ENCODE measurements at places on chromosomes 2 and 18.

GRCh38 chr18:41075212-41075611 is 879.8 kb upstream of the PIK3C3 start:
- DNase-seq: no peak

DNA sequence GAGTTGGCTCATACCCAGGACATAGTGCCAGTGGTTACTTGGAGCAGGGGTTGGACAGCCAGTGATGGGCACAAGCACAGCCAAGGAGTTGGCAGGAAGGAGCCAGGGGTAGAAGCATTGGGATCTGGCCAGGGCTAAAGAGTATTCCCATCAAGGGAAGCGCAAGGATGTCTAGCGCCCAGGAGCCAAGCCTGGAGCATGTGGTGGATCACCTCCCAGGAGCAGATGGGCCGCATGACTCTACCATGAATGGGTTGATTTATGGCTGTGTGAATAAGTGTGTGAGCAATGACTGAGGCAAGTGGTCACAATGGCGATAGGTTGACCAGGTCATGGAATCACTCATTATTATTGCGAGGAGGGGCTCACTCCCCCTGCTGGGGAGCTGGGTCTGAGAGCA is 111.1 kb downstream of the FHOD3 start:
- no peak for DNase-seq

GRCh38 chr2:148968301-148968700 is 70.2 kb upstream of the LYPD6B start:
- DNase-seq: no peak

GRCh38 chr18:35088921-35089320 is 47.7 kb downstream of the MAPRE2 start:
- DNase-seq: no peak

DNA sequence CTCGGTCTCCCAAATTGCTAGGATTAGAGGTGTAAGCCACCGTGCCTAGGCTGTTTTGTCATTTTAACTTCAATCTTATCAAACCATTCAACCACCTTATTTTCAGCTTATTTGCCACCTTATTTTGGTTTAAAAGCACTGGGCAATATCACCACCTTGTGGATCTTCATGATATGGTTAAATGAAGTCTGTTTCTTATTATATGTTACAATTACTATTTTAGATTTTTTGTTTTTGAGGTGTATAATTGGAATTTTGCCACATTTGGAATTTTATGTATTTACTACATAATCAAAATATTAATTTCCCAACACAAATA is 43.8 kb upstream of the SCN9A start:
- DNase-seq: no peak

DNA sequence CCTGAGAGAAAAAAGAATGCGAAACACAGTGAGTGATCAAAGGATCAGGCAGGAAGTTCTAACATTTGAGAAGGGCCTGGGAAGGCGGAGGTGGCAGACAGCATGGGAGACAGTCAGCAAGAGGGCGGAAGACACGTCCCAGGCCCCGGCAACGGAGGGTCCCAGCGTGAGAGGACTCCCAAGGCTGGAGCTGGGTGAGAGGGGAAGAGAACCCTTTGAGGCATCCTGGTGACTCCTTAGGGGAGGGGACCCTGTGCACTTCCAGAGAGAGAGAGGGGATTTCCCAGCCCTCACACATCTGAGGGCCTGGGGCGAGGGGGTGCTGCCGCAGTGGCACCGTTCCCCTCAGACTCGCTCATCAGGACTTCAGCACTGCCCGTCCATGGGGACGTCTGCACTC is 133.4 kb downstream of the RTP5 start:
- peak; percentile 43 for DNase-seq

- DNase-seq: peak; percentile 10
These were observed 35.5 kb downstream of the NXPH2 start for GRCh38 chr2:138744713-138745112.

DNA sequence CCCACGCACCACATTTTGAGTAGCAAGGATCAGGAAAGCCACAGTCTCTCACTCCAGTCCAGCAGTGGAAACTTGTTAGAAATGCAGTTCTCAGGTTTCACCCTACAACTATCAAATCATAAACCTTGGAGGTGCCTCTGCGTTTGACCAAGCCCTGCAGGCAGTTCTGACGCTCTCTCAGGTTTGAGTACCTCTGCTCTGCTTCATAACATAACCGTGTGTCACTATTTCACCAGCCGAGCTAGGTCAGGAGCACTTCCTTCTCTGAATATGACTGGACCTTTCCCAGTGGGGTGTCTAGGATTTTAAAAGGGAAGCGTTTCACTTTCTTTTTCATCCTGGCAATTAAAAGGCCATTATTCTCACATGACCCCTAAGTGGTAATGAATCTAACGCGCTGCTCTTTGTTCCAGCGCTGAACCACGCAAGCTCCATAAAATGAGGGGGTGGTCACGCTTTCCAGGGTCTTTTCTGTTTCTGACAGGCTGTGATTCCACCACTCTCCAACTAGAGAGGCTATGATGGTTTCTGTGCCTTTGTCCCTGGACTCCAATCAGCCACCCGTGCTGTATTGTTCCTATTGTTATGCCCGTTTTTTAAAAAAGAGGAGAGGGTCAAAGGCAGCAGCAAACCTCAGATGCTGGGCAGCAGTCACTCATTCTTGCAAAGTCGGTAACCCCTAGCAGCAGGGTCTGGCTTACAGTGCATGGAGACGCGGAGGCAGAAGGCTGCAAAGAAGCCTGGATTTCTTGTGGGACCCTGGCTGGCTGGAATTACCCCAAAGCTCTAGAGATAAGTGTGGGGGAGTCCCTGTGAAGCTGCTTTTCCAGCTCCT is 75.2 kb upstream of the CTNNA2 start:
- no peak for DNase-seq

DNA sequence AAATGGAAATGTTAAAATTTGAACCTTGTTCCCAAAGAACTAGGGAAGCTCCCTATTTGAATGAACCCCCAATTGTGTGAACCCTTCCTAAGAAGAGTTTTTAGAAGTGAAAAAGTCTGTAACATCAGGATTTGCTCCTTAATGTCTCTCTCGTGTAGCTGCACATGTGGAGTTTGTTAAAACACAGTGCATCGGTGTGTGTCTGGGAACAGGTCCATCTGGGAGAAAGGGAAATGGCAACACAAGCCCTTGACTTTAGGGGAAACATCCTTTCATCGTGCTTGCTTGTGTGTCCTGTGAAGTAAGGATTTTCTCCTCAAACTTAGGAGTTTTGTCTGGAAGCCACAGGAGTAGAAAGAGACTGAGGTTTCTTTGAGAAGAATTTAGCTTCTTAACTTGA is 203.9 kb downstream of the PRKCE start:
- DNase-seq: no peak

DNA sequence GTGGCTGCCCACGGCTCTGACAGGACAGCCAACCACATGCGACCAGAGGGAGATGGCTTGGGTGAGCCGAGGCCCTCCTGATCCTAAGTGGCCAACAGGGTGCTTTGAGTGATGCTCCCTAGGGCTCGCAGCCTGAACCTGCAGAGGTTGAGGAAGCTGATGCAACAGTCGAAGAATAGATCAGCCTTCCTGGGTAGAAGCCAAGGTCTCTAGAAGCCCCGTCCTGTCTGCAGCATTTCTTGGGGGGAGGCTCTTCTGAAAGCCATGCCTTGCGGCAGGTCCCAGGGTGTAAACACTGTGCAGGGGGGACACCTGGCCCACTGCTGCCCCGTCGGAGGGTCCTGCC is 136.4 kb downstream of the HDAC4 start:
- DNase-seq: no peak

- no peak for DNase-seq
These were observed 507.1 kb downstream of the TMEM182 start for GRCh38 chr2:103268841-103269498.

DNA sequence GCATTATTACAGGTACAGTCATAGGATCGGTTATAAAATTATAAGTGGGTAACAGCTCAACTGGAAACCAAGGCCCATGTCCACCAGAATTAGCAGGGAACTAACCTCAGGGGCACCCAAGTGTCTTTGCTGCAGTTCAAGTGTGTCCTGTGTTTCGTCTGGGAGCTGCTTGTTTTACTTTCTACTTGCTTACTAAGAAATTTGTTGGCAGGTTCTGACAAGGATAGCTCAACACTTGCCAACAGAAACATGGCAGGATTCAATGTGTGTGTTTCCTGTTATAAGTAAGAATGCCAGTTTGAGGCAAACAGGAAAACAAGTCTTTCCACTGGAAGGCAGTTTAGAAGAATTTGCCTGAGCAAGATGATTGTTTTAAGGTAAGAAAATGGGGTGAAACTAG is 104.5 kb downstream of the EPHA4 start:
- no peak for DNase-seq

DNA sequence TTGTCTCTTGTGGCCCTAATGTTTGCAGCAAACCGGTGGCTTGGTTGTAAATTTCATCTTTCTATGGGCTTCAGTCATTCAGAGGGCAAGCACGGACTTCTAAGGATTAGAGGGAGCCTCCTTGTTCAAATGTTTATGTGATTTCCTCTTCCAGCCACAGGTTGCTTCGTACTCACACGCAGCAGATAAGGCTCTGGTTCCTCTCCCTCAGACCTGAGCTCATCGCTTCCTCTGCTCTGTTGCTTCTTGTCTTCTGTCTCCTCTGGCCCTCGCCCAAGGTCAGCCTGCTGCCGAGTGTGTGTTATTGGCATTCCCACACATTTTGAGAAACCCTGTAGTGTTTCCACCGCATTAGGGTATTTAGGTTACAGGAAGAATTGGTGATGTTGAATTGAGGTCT is 44.0 kb downstream of the MYL12B start:
- no peak for DNase-seq

DNA sequence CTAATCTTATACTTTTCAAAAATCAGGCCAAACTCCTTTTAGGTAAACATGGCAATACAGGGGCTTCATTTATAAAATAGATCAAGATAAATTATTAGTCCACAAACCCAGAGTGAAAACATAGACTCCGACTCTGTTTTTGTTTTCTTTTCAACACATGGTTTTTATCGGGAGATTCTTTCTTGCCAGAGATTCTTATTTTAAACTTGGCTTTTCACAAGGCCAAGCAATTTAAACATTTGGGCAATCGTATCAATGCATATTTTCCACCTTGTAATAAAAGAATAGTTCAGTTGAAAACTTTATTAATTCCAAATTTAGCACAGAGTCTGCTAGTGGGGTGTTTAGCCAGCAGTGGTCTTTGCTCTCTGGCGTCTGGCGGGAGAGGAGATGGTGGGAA is 71.9 kb downstream of the SOX11 start:
- no peak for DNase-seq

DNA sequence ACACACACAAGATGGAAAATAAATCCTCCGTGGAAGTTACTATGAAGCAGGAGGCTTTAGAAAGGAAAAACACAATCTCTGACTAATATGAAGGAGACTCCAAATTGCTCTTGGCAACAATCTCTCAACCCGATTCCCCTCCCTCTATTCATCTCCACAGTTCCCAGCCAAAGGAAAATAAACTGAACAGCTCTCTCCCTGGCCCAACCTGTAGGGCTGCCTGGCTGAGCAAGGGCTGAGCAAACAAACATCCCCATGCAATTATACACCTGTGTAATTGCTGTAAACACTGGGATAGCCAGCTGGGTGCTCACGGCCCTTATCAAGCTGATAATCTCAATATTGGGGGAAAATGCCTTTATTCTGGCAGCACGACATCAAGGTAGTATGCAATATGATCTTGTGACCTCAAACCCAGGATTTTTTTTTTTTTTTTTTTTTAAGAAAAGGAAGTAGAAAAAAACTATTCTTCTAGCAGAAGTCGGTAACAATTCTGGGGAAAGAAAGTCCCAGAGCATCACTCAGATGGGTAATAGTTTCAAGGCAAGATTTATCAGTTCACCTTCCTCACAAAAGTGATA is 203.3 kb upstream of the SMAD2 start:
- DNase-seq: no peak

DNA sequence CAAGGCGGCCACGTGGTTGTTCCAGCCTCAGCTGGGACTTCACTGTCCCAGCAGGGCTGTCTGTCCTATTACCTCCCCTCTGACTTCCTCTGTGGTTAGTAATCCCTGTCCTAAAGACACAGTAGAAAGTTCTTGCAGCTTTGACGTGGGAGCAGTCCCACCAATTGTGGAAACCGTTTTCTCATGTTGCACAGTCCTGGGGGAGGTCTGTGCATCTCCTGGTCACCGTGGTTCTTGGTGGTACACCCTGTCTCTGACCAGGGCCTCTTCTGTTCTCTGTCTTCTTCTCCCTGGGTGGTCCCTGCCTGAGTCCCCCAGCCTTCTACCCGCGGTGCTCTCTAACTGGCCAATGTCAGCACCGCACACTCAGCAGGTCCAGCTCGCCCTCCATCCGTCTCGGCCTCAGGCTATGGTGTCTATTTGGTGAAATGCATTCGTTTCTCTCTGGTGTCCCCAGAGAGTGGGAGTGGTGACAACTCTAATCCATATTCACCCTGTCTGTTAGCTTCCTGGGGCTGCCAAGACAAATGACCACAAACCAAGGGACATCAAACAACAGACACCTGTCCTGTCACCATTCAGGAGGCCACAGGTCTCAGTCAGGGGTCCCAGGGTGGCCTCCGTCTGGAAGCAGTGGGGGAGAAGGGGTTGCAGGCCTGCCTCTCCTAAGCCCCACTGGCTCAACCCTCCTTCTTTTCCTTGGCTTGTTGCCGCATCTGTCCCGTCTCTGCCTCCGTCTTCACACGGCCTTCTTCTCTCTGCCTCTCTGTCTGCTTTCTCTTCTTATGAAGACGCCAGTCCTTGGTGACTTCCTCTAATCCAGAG is 99.8 kb downstream of the SH3BP4 start:
- DNase-seq: no peak

- peak; percentile 9 for DNase-seq
These were observed 16.2 kb upstream of the BCL11A start for GRCh38 chr2:60569680-60570111.

GRCh38 chr2:239601880-239602279 is 201.1 kb upstream of the HDAC4 start:
- DNase-seq: no peak

GRCh38 chr2:33273479-33273878 is 203.0 kb upstream of the RASGRP3 start:
- DNase-seq: no peak

GRCh38 chr2:72145289-72145657 is 2.4 kb downstream of the CYP26B1 start:
- peak; percentile 27 for DNase-seq

GRCh38 chr2:10039658-10040410 is 3.5 kb upstream of the KLF11 start:
- no peak for DNase-seq

DNA sequence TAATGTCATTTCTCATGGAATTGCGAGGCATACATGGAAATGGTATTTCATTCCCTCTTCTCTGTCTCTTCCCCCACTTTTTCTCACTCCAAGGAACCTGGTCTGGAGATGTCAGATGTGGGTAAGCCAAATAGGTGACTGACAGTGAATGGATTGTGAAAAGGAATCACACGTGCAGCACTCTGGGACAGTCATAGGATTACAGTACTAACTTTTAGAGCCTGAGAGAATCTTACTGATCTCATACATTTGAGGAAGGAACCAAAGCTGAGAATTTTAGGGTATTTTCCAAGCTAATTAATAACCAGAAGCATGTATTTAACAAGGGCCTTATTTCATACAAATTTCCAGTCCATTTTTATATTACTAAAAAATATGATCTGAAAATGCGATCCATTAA is 58.1 kb upstream of the ERBB4 start:
- no peak for DNase-seq
